ENCODE measurements at places on chromosomes 1 and 21.

GRCh38 chr1:8751984-8752383, 65.5 kb downstream of the RERE start:
- no peak for DNase-seq

- DNase-seq: no peak
Measured at GRCh38 chr1:246591047-246591446, 24.8 kb downstream of the CNST start.

GRCh38 chr1:95073446-95073845, 695 bp upstream of the ALG14 start:
- no peak for DNase-seq

DNA sequence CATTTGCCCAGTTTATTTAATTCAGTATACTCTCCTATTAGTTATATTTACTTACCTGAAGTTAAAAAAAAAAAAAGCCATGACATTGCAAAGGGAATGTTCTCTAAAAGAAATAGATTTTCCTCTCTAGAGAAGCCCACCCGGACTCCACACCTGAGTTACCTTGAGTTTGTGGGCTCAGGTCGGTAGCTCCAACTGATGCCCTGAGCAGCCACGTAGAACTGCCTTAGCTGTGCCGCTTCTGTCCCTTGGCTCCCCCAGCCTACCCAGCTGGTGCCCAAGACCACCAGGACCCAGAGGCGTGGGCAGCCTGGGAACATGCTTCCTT, 250 bp downstream of the F5 start:
- DNase-seq: no peak

DNA sequence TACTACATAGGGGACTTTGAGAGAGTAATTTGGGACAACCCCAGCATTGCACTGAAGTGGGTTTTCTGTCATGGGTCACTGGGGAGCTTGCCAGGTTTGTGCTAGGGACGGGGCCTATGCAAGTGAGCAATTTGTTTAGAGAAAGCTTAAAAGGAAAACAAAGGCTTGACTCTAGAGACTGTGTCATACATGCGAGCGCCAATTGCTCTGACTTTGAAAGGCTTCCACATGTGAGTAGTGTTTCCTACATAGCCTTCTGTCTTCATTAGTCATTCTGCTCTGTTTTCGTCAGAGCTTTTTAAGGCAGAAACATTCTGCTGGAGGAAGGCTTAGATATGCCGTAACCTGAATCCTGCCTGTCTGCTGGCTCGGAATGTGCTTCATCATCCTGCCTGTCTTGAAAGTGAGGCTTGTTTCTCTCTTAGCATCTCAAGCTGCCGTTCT, 28.4 kb downstream of the TRIM45 start:
- no peak for DNase-seq

All from GM10248 (cell line).